LHCN-M2 (cell line): ENCODE measurements at places on chromosomes 3 and 15.

GRCh38 chr3:18752273-18752934, 327.3 kb upstream of the SATB1 start:
- no peak for DNase-seq

- no peak for DNase-seq
Measured at GRCh38 chr15:73369154-73369694, 466 bp upstream of the HCN4 start.

GRCh38 chr3:180979961-180980360, 9.6 kb downstream of the DNAJC19 start:
- no peak for DNase-seq

- DNase-seq = no peak
Measured at GRCh38 chr15:74667975-74668374, 27.8 kb downstream of the EDC3 start.

DNA sequence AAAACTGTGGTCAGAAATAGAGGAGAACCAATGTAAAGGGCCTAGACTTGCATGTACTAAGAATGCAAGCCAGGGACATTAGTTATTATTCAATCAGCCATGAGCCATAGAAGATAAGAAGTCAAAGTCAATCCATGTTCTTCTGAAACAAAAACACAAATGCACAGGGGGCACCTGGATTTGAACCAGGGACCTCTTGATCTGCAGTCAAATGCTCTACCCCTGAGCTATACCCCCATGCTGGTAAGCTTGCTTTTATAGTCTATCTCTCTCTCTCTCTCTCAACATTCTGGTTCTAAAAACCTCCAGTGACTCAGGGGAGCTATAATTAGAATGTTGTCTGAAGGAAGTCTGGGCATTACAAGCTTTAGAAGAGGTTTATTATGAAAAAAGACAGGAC, 85.6 kb upstream of the ACP3 start:
- peak; percentile 72 for DNase-seq

- DNase-seq = peak; percentile 0
Measured at GRCh38 chr3:173096994-173097785, 43.8 kb downstream of the SPATA16 start.

GRCh38 chr3:132034486-132035464, at the start of gene CPNE4:
CPNE4 (minus strand) TSS chr3:132035014.
- DNase-seq = peak; percentile 76

DNA sequence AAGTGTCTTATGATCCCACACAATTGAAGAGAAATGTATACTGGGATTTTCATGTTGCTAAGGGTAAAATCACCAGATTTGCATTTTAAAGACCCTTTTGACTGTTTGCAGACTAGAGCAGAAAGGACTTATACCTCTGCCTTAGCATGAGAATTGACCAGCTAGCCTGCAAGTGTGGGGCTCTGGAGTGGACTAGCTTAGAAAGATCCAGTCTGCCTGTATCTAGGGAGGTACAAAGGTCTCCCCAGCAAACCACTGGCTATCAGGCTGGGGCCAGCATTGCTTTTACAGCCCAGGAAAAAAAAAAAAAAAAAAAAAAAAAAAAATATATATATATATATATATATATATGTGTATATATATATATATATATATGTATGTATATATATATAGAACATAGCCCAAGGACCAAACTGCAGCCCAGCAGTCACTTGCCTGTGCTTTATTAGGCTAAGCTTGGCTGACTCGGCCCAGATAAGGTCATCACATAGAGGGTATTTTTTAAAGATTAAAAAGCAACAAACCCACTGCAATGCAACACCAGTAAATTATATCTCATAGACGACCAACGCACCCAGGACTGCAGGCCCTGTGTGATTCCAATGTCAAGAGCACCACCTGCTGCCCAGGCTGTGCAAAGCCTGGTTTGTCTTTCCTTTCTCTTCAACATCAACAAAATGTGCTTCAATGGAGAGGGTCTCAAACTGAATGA, 63.7 kb downstream of the DCLK3 start:
- peak; percentile 72 for DNase-seq

- DNase-seq = no peak
Measured at GRCh38 chr15:57589754-57590153, 1.9 kb upstream of the MYZAP start.

- no peak for DNase-seq
Measured at GRCh38 chr3:108428586-108428985, 81.8 kb downstream of the MYH15 start.

DNA sequence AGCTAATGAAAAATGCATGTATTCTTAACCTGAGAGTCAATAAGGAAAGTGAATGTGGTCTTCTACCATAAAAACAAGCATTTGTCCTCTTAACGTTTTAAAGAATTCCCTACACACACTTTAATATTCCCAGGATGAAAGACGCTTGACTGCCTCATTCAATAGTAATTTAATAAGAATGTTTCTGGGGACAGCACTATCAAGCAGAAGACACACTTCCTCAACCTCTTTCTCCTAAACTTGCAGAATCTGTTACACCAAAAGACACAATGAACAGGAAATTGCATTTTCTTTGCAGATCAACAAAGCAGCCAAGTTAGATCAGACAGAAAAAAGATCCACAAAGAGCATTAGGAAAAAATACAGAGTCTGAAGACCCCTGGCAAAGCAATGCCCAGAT, 97.7 kb downstream of the PLCH1 start:
- DNase-seq = no peak

DNA sequence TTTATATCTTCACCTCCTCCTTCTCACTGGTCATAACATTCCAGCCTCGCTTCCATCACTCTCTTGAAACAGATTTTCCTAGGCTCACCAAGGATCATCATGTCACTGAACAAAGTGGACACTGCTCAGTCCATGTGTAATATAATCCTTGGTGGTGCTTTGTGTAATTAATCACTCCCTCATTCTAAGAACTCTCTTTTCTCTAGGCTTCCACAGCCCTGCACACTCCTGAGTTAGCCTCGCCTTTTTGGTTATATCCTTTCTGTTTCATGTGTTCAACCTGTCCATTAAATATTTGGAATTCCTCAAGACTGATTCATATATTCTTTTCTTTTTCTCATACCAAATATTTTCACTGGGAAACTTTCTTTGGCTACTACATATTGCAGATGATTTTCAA, 440.8 kb downstream of the PYDC2 start:
- peak; percentile 4 for DNase-seq

GRCh38 chr3:12986986-12987385, 86.2 kb downstream of the IQSEC1 start:
- no peak for DNase-seq

DNA sequence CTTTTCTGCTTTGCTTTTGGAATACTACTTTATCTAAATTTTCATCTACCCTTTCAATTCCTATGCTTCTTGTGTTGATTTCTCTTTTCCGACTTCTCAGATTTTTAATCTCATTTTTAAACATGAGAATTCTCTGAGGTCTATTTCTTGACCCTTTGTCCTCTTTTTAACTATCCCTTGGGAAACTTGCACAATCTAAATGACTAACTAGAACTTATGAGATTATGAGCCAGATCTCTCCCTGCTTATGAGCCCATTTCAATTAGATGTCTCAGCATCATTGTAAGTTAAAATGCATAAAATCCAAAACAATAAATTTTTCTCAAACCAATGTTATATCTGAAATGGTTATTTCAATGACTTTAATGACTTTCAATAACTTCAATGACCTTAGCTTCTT, 296.9 kb upstream of the AGTR1 start:
- peak; percentile 66 for DNase-seq

GRCh38 chr3:159994182-159994581, 5.5 kb downstream of the IL12A start:
- DNase-seq = peak; percentile 42

DNA sequence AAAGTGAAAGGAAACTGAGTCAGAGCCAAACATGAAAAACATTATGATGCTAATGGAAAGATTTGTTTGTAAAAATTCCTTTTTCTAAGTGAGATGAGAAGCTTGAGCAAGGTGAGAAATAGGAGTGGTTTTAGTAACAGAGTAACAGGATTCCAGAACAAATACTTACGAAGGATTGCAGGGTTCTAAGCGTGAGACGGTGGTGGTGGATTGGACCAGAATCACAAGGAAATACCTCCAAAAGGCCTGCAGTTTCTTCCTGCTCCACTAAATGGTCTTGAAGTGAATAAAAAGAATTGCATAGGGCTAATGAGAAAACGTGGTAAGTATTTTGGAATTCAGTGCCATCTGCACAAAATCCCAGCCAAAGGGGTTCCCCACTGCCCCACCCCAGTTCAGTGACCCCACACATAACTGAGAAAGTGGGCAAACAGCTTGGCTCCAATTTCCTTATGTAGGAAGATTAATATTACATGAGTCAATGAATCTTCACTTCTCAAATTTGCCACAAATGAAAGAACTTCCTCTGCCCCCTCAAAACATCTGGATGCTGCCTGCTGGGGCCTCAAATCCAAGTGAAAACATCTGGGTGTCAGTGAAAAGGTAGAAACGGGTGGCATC, 283.8 kb upstream of the NR2F2 start:
- peak; percentile 22 for DNase-seq

DNA sequence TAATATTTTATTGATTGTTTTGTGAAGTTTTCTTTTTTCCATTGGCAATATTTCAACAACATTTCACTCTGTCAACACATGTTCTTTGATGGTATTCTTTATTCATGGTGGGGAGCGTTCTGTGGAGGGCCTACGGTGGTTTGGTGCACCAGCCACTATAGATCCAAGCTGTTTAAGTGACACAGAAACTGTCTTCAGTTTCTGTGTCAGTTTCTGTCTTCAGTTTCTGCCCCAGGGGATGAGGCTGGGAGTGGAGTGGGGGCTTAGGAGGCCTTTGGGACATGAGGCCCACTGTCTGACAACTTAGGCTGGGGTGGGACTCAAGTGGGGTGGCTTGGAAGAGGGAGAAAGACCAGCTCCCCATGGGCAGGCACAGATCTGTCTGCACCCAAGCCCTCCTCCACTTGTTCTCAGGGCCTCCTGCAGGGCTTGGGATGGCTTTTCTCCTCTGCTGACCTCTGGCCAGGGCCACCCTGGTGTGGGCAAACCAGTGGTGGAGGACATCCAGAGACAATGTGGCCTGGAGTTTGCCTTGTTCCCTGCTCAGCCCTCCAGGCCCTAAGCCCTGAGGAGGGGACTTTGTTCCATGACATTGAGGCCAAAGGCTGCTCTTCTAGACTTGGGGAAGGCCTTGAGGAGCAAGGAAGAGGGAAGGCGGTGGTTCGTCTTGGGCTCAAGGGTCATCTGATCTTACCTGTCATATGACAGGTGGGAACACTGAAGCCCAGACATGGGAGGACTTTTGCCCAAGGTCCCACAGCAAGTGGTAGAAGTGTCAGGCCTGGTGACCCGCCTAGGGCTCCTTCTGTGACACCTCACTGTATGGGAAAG, 60.3 kb upstream of the SMAD6 start:
- no peak for DNase-seq

DNA sequence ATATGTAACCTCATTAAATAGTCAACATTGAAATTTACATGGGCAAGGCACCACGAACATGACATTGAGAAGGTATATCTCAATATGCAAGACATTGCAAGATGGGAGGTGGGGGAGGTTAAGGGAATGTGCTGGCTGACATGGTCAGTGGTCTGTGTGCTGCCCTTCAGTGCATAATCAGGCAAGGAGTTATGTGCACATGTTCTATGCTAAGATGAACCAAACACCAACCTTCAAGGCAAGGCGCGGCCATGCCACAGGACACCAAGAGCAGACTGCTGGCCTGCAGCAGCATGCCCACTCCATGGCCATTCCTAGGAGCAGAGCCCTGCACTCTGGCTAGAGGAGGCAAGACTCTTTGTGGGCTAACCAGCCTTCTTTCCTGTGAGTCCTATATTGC, 40.9 kb upstream of the TSPAN3 start:
- DNase-seq = no peak

DNA sequence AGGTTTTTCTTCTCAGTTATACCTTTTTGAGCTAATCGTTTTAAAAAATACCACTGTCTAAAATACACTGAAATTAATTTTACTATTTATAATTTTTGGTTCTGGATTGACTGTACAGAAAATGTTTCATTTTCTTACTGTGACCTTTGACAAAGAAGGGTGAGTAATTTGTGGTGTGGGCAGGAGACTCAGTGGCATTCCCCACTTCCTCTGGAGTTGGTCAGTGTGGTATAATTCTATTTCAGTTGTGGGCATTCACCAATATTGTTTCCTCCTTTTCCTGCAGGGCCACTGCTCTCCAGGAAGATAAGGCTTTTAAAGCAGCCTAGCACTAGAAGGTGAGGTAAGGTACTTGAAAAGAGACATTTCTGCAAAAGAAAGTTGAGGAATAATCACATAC, 6.5 kb downstream of the DAG1 start:
- DNase-seq = peak; percentile 82

GRCh38 chr3:138405486-138405885, 28.9 kb upstream of the ESYT3 start:
- no peak for DNase-seq

DNA sequence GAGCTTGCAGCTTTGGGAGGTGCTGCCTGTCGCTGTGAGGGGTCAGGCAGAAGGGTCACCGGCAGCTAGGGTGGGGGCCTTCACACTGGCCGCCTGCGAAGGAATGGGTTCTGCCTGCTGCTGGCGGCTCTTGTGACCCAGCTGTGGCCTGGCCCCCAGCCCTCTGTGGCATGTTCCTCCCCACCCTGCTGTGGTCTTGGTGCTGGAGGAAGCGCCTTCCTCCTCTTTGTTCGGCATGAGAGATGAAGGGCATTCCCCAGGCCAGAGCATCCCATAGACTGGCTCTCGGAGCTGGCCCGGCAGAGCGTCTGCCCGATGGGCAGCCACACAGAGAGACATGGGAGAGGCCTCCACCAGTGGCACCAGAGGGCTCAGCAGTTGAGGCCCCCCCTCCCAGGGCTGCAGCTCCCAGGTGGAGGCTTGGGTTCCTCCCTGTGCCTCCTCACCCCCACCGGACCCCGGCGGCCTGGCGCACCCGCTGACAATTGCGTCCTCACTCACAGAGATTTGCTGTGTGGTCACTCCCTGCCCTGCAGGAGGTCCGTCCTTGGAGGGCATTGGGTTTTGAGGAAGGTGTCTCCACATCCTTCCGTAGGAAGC, 162.2 kb downstream of the NSMCE3 start:
- DNase-seq = no peak

DNA sequence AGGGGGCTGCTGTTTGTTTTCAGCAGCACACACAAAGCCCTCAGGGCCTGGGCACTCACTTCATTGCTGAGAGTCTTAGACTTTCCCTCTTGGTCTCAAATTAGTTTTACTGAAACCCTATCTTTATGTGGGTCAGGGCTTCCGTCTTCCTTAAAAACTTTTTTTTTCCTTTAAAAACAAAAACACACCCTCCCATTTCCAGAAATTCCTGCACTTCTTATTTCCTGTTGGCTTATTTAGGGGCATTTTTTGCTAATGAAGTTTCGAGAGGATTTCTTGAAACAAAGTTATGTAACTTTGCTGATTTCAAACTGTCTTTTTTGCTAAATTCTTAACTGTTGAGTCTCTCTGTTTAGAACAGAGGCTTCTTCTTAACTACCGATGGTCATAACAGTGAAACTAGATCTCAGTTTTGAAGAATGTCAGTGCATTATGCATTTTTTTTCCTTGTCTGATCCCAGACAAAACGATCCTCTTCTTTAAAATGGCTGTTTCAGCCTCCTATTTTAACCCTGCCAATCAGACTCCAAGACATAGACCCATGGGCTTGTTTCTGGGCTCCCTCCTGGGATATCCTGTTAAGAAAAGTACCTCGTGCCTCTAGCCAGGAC, 23.3 kb downstream of the ANAPC13 start:
- peak; percentile 68 for DNase-seq
